HT1080 (cell line): ENCODE measurements at places on chromosomes 4 and X.
A peak's percentile ranks its signal among the peaks of the same experiment; 100 is the strongest.

GRCh38 chrX:57596109-57596508 is 4.3 kb downstream of the ZXDB start:
- no peak for DNase-seq

DNA sequence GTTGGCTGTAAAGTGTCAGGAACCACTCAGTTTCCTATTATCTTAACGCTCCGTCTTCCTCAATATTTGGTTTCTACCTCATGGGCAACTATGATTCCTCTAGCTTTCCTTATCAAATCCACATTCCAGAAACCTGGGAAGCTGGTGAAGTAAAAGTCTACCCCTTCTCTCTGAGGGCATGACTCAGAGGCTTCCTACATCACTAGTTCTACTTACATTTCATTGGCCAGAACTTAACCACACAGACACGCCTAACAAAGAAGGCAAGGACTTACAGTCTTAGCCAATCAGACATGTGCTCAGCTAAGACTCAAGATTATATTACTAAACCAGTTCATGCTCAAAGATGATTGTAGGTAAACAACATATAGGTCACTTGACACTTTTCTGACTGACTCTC is 30.4 kb downstream of the COX7B2 start:
- DNase-seq = peak; percentile 48

DNA sequence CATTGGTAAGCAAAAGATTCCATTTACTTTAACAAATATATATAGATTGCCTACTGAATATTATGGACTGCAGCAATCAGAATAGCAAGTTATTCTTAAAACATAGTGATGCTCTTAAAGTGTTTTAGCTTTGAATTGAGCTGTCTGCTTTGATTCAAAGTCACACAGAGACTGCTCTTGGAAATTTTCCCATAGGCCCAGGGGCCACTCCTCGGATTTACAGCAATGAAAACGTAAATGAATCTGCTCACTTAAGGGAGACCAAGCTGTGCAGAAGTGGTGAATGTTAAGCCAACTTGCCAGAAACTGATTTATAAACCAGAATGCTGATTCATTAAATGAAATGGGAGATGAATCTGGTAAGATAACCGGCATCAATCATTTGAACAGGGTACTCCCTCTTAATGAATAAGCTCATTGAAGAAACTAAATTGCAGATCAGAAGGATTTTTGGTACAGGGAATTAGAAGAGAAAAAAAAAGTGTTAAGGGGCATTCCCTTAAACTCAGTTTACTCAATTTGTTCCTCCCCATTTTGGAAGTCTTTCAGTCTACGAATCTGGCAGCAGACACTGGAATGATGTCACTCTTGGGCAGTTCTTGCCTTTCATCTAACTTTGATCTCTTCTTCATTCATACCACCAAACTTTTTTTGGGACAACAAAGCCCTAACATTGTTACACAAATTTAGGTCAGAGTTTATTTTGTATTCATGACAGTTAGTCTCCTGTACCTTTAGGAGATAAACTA is 363.3 kb upstream of the MAGEB2 start:
- DNase-seq = no peak

- no peak for DNase-seq
Observed at GRCh38 chrX:15724911-15725310, 13.2 kb upstream of the CA5B start.

DNA sequence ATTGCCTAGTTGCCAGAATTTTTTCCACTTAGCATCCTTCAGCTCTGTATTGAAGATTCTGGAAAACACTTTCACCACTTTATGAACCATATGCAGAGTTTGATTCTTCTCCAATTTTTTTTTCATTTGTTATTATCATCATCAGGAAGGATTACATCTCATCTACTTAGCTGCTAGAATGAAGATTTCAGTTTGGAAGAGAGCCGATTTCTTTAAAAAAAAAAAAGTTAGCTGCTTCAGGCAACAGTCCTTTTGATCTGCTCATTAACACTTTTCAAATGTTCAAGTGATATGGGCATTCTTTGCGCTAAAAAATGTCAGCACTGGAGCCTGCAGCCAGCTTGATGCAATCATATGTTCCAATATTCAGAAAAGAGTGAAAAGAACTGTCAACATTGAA is 76.2 kb downstream of the ANTXR2 start:
- no peak for DNase-seq

DNA sequence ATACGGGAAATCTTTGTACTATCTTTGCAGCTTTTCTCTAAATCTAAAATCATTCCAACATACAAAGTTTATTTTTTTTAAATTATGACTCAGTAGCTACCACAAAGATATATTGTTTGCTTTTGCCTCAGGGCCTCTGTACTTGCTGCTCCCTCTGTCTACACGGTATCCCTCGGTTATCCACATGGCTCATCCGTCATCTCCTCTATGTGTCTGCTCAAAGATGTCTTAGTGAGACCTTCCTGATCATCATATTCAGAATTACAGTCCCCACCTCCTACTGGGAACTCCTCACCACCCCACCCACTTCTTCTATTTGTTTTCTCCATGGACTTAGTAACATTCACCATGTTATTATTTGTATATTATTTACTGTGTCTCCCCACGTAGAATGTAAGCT is 107.8 kb downstream of the PARM1 start:
- no peak for DNase-seq

DNA sequence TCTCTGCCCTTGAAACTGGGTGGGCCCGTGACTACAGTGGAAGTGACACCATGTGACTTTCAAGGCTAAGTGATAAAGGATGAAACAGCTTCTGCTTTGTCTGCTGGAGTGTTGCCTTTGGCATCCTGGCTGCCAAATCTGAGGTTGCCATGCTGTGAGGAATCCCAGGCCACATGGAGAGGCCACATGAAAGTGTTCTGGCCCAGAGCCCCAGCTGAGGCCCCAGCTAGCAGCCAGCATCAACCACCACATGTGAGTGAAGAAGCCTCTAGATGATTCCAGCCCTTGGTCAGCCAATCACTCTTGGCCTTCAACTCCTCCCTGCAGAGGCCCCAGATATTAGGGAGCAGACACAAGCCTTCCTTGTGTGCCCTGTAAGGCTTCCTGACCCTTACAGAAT is 94.4 kb upstream of the BCOR start:
- DNase-seq = no peak

GRCh38 chrX:79572566-79572965 is 205.4 kb upstream of the ITM2A start:
- no peak for DNase-seq

DNA sequence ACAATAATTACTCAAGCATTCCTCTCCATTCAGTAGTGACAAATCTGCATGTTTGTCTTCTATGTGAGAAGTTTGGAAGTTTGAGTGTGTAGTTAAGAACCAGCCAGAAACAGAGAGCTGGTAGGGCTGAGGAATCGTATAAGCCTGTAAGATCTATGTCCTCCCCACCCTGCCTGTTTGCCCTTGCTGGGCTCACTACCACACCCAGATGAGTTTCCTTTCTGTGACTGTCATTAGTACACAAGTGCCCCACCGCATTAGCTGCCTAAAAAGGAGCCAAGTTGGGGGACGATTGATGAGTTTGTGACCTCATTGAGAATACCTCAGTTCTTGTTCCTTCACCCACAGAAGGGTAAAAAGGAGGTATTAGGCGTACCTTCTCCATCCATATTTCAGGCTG is 28.3 kb downstream of the DOCK11 start:
- no peak for DNase-seq

DNA sequence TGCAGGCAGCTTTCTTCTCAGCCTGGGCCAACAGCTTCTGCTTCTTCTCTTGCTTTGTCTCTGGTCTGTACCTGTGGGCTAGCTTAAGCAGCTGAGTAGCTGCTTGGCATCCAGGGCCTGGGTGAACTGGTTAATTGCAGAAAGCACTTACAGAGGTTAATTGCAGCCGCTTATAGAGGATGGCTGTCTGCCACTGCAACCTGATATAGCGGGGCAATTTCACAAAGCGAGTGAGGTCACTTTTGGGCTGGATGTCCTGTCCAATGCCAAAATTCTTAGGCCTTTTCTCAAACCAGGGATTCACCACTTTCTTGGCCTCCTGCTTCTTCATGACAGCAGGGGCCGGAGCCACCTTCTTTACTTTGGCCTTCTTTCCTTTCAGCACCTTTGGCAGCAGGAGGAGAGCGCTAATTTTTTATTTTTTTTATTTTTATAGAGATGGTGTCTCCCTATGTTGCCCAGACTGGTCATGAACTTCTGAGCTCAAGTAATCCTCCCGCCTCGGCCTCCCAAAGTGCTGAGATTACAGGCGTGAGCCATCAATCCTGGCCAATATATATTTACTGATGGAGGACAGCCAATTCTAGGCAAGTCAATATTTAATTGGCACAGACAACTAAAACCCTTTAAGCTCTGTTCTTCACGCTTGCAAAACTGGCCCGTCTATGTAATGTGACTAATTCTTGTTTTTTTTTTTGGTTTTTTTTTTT is 61.0 kb downstream of the ENOPH1 start:
- no peak for DNase-seq

DNA sequence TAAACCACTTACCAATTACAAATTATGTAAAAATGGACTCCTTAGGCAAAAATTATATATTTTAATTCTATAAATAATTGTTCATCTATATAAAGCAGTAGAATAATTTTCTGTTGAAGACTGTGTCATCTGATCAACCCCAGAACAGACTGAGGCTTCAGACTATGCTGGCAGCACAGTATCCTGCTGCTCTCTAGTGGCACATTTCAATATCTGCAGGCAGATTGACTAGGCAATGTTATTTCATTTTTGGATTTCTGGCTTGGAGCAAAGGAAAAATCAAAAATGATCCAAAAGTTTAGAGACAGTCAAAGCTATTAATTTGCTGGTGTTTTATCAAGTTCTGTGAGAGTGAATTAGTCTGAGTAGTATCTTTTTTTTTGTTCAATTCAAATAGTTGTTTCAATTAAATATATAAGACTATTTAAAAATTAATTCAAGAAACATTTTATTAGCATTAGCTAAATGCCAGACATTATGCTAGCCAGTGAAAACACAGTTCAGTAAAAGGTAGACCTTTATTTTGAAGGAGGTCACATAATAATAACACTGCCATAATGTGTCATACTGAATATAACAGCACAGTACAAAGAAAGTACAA is 21.3 kb upstream of the SULT1E1 start:
- DNase-seq = no peak

GRCh38 chr4:80926446-80926845 is 104.1 kb upstream of the BMP3 start:
- peak; percentile 48 for DNase-seq

- DNase-seq = no peak
Observed at GRCh38 chr4:79915246-79915645, 157.8 kb downstream of the ANTXR2 start.

- DNase-seq = no peak
Observed at GRCh38 chrX:386239-386767, 404 bp downstream of the PPP2R3B start.

DNA sequence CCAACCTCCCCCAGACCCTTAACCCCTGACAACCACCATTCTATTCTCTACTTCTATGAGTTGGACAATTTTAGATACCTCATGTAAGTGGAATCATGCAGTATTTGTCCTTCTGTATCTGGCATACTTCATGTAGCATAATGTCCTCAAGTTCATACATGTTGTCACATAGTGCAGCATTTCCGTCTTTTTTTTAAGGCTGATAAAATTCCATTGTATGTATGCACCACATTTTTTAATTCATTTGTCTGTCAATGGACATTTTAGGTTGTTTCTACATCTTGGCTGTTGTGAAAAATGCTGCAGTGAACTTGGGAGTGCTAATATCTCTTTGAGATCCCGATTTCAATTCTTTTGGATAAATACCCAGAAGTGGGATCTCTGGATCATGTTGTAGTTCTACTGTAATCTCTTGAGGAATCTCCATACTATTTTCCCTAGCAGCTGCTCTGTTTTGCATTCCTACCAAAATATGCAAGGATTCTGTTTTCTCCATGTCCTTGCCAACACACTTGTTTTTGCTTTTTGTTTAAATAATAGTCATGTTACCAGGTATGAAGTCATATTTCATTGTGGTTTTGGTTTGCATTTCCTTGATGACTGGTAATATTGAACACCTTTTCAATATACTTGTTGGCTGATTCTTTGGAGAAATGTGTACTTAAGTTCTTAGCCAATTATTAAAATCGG is 48.8 kb upstream of the ADAD1 start:
- DNase-seq = peak; percentile 30

DNA sequence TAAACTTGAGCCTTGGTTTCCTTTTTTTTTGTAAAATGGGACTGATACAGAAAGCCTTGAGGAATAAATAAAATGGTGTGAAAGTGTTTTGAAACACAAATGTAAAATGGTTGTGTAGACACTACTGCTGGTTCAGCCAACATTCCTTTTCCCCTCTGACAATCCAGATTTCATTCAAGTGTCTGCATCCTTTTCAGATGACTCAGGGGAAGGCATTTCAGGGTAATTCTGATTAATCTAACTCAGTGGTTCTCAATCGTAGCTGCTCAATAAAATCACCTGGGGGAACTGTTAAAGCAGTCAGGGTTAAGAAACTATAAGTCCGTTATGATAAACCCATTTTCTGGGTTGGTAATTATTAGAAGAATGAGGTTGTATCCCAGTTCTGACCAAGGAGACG is 4.6 kb downstream of the ARHGAP10 start:
- peak; percentile 74 for DNase-seq

GRCh38 chrX:134898440-134898839 is 92.4 kb upstream of the SMIM10 start:
- DNase-seq = no peak

DNA sequence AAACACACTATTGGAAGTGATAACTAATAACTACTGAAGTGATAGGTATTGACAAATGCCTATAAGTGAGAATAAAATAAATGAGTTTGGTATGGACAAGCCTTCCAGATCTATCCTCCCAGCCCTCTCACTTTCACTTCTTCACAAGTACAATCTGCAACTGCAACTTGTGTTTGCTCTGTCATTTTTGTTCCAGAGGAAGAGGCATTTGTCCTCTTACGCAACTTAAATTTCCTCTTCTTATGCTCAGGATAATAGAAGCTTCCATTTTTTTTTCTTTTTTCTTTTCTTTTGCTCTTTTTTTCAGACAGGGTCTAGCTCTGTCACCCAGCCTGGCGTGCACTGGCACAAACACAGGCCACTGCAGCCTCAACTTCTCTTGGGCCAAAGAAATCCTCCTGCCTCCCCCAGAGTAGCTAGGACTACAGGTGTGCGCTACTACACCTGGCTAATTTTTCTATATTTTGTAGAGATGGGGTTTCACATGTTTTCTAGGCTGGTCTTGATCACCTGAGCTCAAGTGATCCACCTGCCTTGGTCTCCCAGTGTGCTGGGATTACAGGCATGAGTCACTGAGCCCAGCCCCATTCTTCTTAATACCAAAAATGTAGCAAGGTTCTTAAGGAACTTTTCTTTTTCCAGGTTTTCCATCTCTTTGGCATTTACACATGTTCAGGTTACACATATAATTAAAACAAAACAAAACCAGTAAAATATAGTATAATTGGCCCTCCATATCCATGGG is 73.1 kb downstream of the PDGFC start:
- DNase-seq = no peak

DNA sequence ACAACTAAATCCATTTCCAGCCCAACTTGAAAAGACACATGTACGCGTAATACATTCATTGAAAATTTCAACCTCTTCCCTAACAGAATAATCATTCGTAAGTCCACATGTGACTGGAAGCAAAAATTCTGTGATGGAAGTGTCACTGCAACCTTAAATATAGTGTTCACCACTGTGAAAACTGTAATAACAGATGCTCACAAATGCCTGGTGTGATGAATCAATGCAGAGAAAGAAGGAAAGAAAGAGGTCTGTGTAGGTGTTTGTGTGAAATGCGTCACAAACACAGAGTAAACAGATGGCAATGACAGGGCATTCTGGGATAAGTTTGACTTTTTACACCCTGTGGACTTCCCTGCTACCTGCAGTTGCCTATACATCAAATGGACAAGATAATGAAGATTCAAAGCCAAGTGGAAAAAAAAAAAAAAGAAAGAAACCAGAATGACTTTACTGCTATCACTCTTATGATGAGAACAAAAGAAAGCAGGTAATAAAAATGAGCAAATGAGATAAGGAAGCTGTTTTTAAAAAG is 123.3 kb downstream of the EPHA5 start:
- DNase-seq = no peak
